CD4-positive, alpha-beta T cell treated with Interleukin-4 for 4 hours (primary cell): ENCODE measurements at places on chromosomes 12 and 14.
A peak's percentile ranks its signal among the peaks of the same experiment; 100 is the strongest.

DNA sequence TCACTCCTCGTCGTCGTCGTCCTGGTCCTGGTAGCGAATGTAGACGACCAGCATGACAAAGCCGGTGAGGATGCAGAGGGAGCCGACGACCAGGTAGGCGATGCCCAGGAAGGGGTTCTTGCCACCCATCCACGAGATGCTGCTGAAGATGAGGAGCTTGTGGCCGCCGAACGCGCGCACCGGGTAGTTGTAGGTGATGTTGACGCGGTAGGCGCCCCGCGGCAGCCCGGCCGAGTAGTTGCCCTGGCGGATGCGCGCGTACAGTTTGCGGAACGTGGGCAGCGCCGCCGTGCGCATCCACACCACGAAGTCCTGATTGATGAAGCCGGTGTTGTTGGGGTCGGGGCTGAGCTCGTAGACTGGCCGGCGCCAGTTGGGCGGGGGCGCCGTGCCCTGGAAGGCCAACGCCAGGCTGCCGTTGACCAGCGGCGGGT, 1.0 kb downstream of the TMEM30B start:
- peak; percentile 32 for DNase-seq

DNA sequence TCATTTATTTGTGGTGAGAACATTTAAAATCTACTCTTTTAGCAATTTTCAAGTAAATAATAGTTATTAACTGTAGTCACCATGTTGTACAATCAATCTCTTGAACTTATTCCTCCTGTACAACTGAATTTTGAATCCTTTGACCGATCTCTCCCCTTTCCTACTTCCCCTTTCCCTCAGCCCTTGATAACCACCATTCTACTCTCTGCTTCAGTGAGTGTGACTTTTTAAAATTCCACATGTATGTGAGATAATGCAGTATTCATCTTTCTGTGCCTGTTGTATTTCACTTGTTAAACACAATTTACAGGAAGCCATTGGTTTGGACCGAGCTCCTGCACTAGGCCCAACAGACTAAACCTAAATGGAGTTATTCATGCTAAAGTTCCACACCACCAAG, 458.9 kb upstream of the PDE3A start:
- no peak for DNase-seq

- DNase-seq: no peak
Measured at GRCh38 chr14:21219561-21220111, 49.6 kb downstream of the HNRNPC start.

GRCh38 chr14:42130815-42131214, 524.1 kb downstream of the LRFN5 start:
- no peak for DNase-seq

GRCh38 chr12:111732786-111733185, 33.9 kb upstream of the ALDH2 start:
- no peak for DNase-seq

GRCh38 chr12:10624605-10625004, 11.2 kb upstream of the MAGOHB start:
- no peak for DNase-seq
